Natural killer cell treated with Interleukin-12 subunit alpha and Interleukin-12 subunit beta and Interleukin-15 and Interleukin-18, amount 100 ng/mL, for 72 hours (primary cell): ENCODE measurements at places on chromosomes 3 and 15. TPM values are rescaled to one million over a fixed set of nuclear protein-coding genes. Genes with fewer than 3 reads are reported as not detected.

DNA sequence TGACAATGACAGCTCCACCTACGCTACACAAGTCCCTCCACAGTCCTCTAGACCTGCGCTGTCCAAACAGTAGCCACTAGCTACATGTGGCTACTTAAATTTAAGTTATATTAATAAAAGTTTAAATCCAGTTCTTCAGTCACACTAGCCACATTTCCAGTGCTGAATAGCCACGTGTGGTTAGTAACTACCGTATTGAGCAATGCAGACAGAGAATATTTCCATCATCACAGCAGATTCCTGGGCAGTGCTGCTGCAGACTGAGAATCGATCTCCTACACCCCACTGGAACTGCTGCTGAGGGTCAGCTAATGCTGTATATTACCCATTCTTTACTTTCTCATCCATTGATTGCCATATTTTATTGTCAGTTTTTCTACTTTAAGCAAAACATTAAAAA, 40.9 kb downstream of the HDC start:
- DNase-seq, result no peak

DNA sequence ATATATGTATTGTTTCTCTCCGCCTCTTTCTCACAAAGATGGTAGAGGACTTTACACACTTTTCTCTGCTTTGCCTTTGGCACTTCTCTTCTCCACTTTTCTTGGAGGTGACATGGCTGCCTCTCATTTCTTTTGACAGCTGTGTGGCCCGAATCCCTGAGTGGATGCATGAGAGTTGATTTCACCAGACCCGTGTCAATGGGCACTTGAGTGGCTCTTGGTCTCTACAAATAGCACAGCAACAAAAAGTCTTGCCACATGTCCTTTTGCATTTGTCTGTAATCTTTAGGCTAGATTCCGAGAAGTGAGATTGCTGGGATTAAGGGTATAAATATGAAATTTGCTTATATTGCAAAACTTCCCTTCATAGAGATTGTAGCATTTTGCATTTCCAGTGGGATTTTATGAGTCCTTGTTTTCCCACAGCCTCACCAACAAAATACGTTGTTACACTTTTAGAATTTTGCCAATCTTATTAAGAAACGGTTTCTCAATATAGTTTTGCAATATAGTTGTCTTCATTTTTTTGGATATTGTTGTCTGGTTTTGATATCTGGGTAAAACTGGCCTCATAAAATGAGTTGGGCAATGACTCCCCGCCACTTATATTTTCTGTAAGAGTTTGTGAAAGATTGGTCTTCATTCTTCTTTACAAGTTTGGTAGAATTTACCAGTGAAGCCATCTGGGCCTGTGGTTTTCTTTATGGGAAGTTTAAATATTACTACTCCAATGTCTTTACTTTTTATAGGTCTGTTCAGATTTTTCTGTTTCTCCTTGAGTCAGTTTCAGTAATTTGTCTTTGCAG, 5.2 kb upstream of the TRPM1 start:
- no peak for DNase-seq

DNA sequence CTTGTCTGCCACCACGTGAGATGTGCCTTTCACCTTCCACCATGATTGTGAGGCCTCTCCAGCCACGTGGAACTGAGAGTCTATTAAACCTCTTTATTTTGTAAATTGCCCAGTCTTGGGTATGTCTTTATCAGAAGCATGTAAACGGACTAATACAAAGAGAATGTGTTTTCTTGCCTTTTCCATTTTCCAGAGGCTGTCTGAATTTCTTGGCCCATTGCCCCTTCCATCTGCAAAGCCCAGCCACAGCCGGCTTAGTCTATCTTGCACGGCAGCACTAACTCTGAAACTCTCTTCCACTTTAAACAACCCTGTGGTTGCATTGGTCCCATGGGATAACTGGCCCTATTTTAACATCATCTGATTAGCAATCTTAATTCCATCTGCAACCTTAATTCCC, 215.3 kb downstream of the LRTM1 start:
- DNase-seq, result no peak

GRCh38 chr3:123271466-123272159, 69.9 kb downstream of the SEC22A start:
- no peak for DNase-seq

DNA sequence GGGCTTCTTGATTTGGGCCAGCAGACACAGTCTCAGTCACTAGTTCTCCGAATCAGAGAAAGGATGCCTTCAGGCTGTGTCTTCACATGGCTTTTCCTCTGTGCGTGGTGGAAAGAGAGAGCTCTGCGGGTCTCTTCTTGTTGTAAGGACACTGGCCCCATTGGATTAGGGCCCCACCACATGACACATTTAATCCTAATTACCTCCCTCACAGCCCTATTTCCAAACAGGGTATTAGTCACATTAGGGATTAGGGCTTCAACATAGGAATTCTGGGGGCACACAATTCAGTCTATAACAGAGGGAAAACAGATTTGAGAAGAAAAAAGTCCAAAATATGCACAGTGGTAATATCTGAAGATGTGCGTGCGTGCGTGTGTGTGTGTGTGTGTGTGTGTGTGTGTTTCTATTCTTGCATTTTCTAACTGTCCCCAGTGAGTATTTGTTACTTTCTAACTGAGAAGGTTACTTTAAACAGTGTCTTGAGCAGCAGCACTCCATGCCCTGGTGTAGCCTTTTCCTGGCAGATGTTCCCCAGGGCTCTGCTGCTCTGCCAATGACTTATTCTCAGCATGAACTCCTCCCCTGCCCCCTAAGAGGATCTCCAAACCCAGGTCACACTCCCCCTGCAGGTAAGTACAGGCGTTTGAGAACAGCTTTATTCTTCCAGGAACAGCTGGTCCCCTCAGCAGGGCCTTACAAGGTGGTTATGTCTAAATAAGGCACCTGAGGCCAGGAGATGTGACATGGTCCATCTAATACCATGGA, 72.9 kb downstream of the RPL39L start:
- DNase-seq, result no peak

DNA sequence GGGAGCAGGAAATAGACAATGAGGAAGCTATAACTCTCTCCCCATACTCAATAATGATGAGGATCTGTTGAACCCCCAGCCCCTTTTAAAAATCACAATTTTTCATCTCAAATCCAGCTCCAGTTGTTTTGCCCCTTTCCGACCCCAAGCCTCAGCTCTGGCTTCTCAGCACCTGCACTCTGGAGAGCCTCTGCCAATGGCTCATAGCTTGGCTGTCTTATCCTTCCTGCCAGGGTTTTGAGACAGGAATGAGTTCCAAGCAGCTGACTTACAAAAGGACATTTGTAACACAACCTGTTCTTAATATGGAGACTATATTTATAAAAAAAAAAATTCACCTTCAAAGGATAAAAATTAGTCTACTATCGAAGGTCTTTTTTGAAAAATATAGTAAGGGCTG, 105.9 kb upstream of the NEDD4 start:
- no peak for DNase-seq

DNA sequence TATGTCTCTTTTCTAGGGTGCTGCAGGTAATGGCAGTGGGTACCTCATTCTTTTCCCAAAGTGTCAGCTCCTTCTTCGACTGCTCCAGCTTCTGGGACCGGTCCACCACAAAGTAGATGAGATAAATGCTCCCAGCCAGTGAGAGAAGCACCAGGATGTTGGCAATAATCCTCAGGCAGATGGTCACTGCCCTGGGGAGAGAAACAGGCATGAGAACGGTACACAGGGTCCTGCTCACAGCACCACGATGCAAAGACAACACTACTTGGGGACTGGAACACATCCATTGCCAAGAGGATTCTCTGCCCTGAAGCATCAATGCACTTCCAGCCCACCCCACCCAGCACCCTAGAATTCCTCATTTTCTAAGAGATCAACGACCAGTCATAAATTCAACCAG, 22.4 kb downstream of the TMC3 start:
- DNase-seq, result no peak

DNA sequence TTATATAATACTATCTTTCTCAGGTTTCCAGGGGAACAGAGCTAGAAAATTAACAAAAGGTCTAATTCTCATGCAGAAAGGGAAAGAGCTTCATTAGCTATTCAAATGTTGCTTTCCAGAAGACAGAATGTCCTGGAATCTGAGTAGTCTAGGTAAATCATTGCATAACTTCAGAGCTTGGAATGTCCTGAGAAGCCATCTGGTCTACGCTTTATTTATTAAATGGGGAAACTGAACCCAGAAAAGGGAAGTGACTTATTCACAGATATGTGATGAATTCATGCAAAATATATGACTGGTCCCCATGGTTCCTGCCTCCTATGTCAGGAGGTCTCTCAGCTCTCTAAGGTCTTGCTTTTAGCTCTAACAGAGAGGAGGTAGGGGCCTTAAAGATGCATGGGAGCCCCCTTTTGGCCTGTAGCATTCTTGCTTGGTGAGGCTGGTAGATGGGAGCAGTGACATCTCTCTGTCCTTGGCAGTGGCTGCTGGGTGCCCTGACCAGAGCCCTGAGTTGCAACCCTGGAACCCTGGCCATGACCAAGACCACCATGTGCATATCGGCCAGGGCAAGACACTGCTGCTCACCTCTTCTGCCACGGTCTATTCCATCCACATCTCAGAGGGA, 99.2 kb downstream of the CEMIP start:
- no peak for DNase-seq

- DNase-seq, result no peak
Measured at GRCh38 chr3:89360156-89360555, 252.7 kb downstream of the EPHA3 start.

GRCh38 chr3:140019946-140020345, 85.0 kb downstream of the CLSTN2 start:
- no peak for DNase-seq

DNA sequence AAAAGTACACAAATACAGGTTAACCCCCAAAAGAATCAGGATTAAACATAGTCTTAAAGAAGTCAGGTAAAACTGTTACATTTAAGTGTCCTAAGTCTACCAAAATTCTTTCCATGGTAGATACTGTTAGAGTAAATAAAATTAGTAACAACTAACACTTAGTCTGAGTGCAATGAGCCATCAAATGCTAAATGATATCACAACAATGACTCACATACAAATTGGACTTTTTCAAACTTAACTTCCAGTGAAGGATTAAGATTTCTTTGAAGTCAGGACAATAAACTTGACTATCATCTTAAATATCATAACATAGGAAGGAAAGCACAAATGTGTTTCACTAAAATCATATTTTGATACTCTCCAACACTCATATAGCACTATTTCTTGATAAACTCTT, 43.9 kb downstream of the ZNF148 start:
- DNase-seq, result no peak

- no peak for DNase-seq
Measured at GRCh38 chr3:58564456-58565160, 12.6 kb downstream of the FAM107A start.

DNA sequence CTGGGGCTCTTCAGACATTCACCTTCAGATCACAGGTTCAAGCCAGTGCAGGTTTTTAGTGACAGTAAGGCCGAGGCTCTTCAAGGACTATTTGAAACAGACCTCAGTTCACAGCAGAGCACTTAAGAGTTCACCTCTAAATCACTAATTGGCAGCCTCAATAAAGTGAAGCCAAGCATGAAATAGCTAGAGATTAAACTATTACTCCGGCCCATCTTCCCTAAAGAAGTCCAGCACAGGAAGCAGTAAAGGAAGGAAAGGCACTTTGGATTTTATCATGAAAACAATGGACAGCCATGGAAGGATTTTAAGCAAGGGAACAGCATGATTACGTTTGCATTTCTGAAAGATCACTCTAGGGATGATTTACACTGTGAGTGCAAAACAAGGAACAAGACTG, 27.6 kb upstream of the ARL6 start:
- DNase-seq, result no peak

GRCh38 chr3:196323691-196324090, 5.7 kb upstream of the DYNLT2B start:
- DNase-seq, result no peak

GRCh38 chr3:170226426-170226960, 4.3 kb downstream of the PRKCI start:
- DNase-seq, result no peak

DNA sequence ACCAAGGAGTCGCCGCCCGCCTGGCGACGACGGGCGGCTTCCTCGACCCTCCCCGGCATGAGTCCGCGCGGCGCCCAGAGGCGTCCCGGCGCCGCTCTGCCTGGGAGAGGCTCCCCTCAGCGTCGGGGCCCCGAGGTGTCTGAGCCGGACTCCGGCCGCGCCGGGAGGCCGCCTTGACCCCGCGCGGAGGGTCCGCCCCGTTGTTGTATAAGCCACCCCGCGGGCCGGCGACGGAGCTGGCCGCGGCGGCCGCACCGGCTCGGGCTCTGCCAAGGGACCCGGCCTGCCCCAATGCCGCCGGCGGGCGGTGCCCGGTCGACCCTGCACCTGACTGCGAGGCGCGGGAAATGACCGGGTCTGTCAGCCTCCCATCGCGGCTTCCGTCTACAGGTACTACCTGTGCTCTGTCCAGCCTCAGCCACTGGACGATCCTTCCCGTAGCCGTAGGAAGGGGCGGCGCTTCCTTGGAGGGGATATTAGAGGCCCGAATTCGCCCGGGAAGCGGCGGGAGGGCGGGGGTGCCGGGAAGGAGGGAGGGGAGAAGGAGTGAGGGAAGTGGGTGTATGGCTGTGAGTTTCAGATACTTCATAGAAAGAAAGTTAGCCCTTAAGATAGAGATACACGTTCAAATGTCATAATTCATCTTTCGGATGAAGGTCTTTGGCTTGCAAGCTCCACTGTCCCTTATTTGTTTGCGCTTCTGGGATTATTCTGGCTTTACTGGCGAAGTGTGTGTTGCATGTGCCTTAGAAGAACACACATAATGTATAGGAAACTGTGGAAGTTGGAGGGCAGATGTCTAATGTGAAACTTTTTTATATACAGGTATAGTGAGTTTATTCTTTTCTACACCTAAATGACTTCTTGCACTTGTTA, 620 bp downstream of the ABHD5 start:
- DNase-seq, result peak; percentile 69

TBC1D2B gene
- 97.0 TPM for total RNA-seq

MCTP2 gene
- 262 TPM for total RNA-seq

CFAP92 gene
- total RNA-seq, result not detected

THPO gene
- total RNA-seq, result not detected

ULK4 gene
- total RNA-seq, result 29.9 TPM

PTH1R gene
- not detected for total RNA-seq

VEPH1 gene
- not detected for total RNA-seq

CYP8B1 gene
- 0.14 TPM for total RNA-seq

USP3 gene
- total RNA-seq, result 70.0 TPM

LINGO1 gene
- not detected for total RNA-seq
